ENCODE measurements at places on chromosomes 4 and X.

DNA sequence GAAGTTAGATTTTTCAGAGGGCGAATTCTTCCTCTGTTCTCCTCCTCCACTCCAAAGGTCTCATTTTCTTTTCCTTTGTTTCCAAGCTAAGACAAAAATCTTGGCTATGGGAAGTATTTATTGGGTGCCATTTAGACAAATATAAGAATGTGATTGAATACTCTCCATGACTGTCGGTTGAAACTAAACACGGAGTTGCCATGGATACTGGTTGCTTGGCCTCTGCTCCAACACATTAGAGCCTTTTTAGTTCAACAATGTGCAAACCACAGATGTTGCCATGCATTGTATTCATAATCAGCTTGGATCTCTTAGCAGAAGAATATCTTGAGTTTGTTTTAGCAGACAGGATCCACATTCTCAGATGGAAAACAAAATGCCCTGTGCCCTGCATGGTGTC is 366.5 kb upstream of the LCORL start:
- no peak for DNase-seq

DNA sequence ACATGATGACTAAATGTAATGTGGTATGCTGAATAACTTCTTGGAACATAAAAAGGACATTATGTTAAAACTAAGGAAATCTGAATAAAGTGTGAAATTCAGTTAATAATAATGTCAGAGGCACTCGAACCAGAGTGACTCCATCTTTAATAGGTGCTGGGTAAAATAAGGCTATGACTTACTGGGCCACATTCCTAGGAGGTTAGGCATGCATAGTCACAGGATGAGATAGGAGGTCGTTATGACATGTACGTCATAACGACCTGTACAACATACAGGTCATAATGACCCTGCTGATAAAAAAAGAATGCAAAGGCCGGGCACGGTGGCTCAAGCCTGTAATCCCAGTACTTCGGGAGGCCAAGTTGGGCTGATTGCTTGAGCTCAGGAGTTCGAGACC is 28.9 kb upstream of the OPHN1 start:
- no peak for DNase-seq

GRCh38 chr4:124943145-124943889 is 230.8 kb upstream of the ANKRD50 start:
- DNase-seq, result peak; percentile 14

GRCh38 chr4:84378983-84379382 is 120.1 kb downstream of the NKX6-1 start:
- DNase-seq, result no peak

- peak; percentile 46 for DNase-seq
Observed at GRCh38 chr4:24858026-24858425, 54.8 kb downstream of the CCDC149 start.

DNA sequence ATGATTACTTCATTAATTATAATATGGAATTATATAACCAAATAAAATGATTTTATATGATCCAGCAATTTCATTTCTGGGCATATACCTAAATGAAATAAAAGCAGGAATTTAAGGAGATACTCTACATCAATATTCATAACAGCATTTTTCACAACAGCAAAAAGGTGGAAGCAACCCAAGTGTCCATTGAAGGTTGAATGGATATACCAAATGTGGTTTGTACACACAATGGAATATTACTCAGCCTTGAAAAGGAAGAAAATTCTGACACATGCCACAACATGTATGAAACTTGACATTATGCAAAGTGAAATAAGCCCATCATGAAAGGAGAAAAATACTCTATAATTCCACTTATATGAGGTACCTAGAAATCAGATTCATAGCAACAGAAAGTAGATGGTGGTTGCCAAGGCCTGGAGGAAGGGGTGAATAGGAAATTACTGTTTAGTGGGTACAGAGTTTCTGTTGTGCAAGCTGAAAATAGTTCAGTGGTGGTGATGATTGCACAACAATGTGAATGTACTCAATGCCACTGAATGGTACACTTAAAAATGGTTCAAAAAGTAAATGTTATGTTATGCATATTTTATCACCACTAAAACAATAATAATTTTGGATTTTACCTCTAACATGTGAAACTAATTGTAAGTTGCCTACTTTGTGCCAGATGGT is 471.5 kb downstream of the SPRY1 start:
- DNase-seq, result no peak

- no peak for DNase-seq
Observed at GRCh38 chr4:57191523-57192034, 81.4 kb upstream of the IGFBP7 start.
